ENCODE measurements at places on chromosomes 3 and 15.

GRCh38 chr3:190481779-190482178 is 32.1 kb upstream of the TMEM207 start:
- DNase-seq: no peak

- no peak for DNase-seq
Observed at GRCh38 chr3:194194757-194195085, 58.8 kb downstream of the HES1 start.

DNA sequence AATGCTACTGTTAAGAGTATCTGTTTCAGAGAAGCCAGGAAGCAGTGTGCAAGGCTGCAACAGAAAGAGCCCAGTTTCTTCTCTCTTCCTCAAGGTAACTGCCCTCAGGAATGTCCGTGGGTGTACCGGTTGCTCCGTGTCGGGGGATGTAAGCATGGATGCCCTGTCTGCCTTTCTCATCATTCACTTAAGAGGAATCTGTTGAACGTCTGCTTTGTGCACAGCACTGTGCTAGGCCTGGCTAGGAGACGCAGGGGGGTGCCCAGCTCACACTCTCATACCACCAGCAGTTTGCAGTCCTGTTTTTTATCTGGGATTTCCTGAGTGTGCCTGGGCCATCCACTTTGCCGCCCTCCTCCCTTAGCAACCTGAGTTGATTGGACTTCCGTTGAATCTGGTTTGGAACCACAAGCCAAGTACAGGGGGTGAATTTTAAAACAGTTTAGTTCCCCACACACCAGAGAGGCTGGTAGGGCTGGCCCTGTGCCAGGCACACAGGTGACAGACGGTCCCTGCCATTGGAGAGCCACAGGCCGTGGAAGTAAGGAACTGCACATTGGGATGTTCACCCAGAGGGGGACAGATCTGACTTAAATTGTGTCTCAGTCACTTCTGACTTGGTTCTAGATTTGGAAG is 11.2 kb downstream of the BOC start:
- DNase-seq: no peak

GRCh38 chr15:51093839-51094605 is 684 bp downstream of the TNFAIP8L3 start:
- no peak for DNase-seq

DNA sequence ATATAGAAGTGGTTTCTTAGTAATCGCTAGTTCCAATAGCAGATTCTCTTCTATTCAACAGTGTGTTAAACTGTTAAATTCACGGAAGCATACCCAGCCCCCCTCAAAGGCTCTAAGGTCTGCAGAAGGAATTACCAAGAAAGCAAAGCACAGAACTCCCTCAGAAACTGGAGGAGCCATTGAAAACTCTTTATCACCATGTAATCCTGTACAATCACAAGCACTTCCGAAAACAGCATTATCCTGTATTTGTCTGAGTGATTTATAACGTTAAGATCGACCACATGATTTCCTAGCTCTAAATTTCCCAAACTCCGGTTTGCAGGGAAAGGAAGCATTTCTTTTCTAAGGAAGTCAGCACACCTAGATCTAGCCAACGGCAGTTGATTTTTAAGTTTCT is 20.0 kb downstream of the MYO1E start:
- no peak for DNase-seq

DNA sequence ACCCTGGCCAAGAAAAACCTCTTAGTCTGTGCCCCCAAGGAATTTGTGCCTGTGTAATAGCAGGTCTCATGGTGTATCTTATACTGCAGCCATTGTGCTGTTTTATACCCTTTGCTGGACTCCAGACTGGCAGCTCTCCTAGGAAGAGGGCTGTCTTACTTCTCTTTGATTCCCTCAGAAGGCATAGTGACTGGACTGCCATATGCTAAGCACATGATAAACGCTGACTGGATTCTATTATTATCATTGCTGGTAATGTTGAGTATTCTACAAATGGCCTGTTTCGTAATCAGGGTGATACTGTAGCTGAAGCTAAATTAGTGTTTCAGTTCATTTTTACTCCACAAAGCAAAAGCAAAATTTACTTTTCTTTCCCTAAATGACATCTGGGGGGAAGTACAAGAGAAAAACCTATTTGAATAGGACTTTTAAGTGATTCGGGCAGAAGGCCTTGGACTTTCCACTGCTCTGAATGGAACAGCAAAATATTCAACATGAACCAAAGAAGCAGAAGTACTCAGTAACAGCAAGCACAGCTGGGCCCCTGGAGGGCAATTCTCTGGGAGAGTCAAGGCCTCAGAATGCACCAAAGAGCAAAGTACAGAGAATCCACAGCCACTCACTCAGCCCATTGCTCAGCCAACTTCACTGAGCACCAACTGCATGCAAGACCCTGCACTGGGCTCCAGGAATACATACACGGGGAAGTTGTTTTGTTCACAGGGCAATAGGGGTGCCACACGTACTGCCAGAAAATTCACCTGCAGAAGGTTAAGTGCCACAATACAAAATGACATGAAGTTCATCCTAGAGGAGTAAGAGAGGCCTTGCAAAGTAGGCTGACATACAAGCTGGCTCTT is 7.9 kb upstream of the BCL2A1 start:
- no peak for DNase-seq

GRCh38 chr3:124492824-124493223 is 237.4 kb upstream of the UMPS start:
- DNase-seq: no peak

DNA sequence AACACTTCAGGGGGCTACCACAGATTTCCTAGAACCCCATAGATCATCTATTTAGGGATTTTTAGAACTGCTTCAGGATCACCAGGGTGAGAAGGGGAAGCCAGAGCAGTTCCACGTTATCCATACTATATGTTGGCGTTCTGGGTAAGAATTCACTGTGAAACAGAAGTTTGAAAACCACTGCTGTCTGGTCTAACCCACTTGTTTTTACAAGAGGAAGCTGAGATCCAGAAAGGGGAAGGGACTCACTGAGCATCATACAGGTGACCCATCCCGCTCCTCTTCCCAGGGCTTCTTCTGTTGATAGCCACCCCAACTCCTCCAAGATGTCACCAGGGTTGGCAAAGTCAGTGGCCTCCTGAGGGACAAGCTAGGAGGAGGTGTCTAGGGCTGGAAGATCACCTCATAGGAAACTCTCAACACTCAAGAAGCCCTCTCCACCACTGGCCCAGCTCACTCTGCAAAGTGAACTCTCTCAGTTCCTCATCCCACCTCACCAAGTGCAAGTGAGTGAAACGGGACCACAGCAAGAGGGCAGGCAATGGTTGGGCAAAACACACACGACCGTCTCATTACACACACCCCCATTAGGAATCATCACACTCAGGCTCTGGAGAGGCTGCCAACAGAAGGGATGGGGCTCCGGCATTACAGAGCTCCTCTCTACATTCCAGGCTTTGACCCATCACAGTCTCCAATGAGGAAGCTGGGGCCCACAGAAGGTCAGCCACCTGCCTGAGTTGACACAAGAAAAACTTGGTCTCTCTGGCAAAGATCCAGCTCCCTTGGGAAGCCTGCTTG is 1.8 kb downstream of the DAPK2 start:
- no peak for DNase-seq

DNA sequence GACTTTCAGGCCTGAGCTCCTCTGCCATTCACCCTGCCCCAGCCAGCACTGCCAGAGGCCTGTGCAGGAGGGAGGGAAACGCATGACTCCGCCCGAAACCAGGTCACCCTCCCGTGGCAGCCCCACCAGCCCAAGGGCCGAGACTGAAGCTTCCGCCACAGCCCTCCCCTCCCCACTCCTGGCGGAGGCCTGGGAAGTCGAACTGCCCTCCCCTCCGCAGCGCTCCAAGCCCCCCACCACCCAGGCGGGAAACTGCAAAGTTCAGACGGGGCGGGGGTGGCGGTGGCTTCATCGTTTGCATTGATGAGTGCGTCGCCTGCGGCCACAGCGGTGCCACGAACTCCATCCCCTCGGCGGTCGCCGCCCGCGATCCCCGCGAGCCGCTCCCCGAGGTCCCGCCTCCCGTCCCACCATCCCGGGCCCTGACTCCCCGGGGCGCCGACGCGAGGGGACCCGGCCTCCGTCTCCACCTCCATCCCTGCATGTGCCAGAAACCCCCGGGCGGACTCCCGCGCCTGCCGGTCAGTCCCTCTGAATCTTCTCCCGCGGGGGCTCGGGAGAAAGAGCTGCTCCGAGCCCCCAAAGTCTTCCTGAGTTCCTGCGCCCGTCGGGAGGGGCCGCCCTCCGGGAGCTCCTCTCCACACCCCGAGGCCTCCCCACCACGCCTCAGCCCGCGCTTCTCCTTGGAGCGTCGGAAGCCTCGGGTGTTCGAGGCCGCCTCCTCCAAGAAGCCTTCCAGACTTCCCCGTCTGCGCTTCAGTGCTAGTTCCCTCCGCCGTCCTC is 698 bp downstream of the MELTF start:
- no peak for DNase-seq

- DNase-seq: no peak
Observed at GRCh38 chr3:95453242-95453641, 1361.2 kb upstream of the EPHA6 start.

GRCh38 chr3:5013021-5013906 is 34.0 kb downstream of the BHLHE40 start:
- no peak for DNase-seq

DNA sequence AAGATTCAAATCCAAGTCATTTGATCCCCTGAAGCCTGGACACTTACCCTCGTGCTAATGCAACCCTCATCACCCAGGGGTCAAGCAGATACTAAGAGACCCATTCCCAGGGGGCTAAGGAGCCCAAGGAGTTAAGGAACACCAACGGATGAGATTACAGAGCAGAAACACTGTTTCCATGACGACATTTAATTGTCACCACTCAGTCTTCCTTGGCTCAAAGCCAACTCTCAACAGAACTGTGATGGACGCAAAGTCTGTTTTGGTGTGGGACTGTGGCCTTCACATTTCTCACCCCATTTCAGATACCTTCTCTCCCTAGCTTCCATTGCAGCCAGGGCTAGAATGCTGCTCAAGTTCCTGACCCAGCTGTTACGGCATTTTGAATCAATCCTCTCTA is 383.5 kb upstream of the WNT5A start:
- no peak for DNase-seq

DNA sequence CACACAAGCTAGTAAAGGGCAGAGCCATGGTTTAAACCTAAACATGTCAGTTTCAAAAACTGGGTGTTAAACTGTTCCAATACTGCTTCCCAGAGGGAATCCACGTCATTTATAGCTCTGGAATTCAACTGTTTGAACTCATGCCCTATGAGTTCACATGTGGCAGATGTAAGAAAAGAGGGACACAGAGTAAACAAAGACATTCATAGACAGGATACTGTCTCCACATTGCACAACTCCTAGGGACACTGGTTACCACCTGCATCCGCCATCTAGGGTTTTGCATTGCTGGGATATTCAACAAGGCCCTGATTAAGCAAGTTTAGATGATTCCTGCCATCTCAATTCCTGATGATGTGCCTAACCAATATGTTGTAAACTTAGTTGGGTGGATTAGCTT is 134.1 kb upstream of the COL8A1 start:
- DNase-seq: no peak

DNA sequence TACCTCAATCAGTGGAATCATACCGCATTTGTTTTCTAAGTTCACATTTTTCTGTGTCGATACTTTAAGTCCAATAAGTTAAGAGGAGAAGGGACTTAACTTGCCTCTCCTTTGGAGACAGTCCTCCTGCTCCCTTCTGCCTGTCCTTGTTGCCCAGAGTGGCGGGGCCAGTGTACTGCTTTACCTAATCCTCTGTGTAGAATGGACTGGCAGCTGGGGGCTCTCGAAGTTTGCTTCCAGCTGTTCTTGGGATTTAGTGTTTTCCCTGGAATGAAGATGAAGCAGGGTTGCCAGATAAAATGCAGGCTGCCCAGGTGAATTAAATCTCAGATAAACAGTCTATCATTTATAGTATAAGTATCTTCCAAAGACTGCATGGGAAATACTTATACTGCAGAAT is 287.6 kb upstream of the C2CD4B start:
- no peak for DNase-seq

- DNase-seq: no peak
Observed at GRCh38 chr15:37628507-37628906, 305.9 kb upstream of the TMCO5A start.

- DNase-seq: no peak
Observed at GRCh38 chr3:81666502-81667121, 94.8 kb downstream of the GBE1 start.

DNA sequence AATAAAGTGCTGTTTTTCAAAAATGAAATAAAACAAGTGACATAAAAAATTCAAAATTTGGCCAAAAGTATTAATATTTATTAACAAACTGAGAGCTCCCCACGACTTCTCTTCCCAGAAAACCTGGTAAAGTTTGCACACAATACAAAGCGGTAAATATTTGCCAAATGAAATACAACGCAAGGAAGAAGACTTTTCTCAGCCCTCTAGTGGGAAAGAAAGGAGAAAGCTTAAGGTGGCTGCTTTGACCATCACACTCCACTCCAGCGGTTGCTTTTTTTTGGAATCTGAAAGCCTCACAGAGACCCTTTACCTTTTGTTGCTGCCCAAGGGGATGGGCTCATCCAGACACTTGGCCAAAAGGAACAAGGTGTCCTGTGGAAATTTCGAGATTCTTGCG is 1.1 kb upstream of the GK5 start:
- no peak for DNase-seq

- DNase-seq: no peak
Observed at GRCh38 chr3:12449889-12450682, 34.2 kb upstream of the TSEN2 start.

- no peak for DNase-seq
Observed at GRCh38 chr3:132773071-132773619, 50.9 kb upstream of the NPHP3 start.

- DNase-seq: no peak
Observed at GRCh38 chr3:80643421-80643820, 875.6 kb upstream of the ROBO1 start.

DNA sequence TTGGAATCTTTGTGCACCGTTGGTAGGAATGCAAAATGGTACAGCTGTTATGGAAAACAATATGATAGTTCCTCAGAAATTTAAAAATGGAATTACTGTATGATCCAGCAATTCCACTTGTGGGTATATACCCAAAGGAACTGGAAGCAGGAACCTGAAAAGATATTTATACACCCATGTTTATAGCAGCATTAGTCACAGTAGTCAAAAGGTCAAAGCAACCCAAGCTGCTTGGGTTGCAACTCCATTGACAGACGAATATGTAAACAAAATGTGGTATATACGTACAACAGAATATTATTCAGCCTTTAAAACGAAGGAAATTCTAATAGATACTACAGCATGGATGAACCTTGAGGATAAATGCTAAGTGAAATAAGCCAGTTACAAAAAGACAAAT is 35.0 kb upstream of the CAPN3 start:
- DNase-seq: no peak

GRCh38 chr15:34886134-34886533 is 83.4 kb downstream of the AQR start:
- no peak for DNase-seq

- no peak for DNase-seq
Observed at GRCh38 chr3:107548601-107549000, 25.8 kb downstream of the BBX start.

GRCh38 chr3:159236321-159236720 is 434.5 kb downstream of the MFSD1 start:
- DNase-seq: no peak

DNA sequence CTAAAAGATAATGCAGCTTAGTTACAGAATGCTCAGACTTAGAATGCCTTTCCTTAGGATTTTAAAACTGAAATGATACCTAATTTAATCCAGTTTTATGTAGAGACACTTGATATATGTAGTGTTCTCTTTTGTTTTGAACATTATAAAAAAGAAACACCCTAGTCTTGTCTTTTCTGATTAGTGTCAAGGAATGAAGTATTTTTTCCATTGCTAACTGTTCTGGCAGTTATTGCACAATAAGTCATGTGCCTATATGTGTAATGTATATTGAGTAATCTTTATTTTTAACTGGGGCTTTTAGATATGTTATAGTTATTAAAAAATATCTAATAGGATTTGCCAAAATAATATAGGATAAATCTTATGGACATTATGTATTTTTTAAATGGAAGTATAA is 4.5 kb downstream of the ARL8B start:
- DNase-seq: no peak

Data from CD8-positive, alpha-beta T cell (primary cell).